ENCODE measurements at places on chromosomes 2 and 18. TPM values are rescaled to one million over a fixed set of nuclear protein-coding genes. Genes with fewer than 3 reads are reported as not detected.

DNA sequence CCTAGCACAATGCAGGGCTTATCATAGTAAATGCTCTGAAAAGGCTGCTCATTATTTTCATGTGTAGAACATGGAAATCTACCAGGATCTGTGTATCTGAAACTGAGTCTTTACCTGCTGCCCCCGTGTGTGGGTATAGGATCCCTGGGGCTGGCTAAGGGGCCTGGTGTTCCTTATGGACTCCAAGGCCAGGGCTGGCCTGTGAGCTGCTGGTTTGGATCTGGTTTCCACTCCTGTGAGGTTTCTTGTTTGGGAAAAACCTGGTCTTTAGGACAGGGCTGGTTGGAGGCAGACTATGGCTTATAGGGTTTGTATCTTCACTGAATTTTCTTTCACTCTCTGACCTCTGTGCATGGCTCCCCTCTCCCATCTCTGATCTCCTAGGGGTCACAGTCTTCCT is 80.8 kb downstream of the DYSF start:
- no peak overlapping the region for H3K27ac ChIP-seq
- no peak for DNase-seq
- no peaks in the 10 kb centered on the region for H3K36me3 ChIP-seq
- no peaks in the 10 kb centered on the region for H3K4me1 ChIP-seq
- H3K27me3 ChIP-seq: peaks cover 18% of the 10 kb centered on the region

Gene MYO3B
- total RNA-seq: 7.1 TPM

GRCh38 chr2:120402067-120402433 is 56.1 kb downstream of the INHBB start:
- peaks cover 50% of the 10 kb centered on the region for H3K4me1 ChIP-seq
- DNase-seq: no peak
- no peak overlapping the region for H3K27ac ChIP-seq
- no peak overlapping the region for H3K4me3 ChIP-seq
- no peaks in the 10 kb centered on the region for H3K36me3 ChIP-seq

Gene MERTK
- 2.1 TPM for total RNA-seq

Gene SALL3
- total RNA-seq: not detected

- DNase-seq: no peak
- no peaks in the 10 kb centered on the region for H3K4me1 ChIP-seq
- no peak overlapping the region for H3K4me3 ChIP-seq
- no peak overlapping the region for H3K27ac ChIP-seq
- H3K27me3 ChIP-seq: no peaks in the 10 kb centered on the region
- no peaks in the 10 kb centered on the region for H3K36me3 ChIP-seq
Observed at GRCh38 chr2:149136111-149136510, 97.6 kb downstream of the LYPD6B start.

Gene TLX2
- not detected for total RNA-seq

Gene ST8SIA5
- total RNA-seq: 0.02 TPM

DNA sequence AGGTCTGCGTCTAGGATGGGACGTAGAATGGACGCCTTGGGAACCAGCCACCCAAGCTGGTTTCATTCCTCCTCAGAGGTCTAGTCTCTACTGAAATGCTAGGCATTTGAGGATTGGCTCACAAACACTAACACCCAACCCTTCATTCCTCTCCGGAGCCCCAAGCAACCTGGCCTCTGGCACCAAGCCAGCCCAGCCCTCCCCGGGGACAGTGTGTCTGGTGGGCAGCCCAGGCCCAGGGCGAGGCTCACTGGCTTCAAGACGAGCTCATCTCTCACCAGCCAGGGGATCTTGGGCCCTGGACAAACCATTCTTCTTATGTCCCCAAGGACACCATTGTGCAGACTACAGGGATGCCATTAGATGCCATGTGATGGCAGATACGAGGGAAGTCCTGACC is 182.5 kb downstream of the CTIF start:
- DNase-seq: no peak
- no peaks in the 10 kb centered on the region for H3K36me3 ChIP-seq
- no peaks in the 10 kb centered on the region for H3K4me1 ChIP-seq
- H3K4me3 ChIP-seq: no peak overlapping the region

DNA sequence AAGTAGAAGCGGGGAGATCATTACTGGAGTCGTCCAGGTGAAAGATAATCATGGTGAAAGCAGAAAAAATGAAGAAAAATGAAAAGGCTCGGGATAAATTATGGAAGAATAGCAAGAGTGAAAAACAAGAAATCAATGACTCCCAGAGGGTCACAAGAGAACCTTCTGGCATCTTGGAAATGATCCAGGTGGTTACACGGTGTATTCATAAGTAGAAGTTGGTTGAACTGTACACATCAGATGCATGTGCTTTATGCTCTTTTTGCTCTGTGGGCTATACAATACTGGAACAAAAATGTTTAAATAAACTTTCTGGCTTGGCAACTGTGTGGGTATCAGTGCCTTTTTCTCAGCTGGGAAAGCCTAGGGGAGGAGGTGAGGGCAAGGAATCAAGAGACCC is 348.9 kb downstream of the RND3 start:
- H3K4me1 ChIP-seq: peaks cover 86% of the 10 kb centered on the region
- no peak for DNase-seq
- peak overlapping the region; percentile 2 for H3K27ac ChIP-seq
- peaks cover 17% of the 10 kb centered on the region for H3K36me3 ChIP-seq
- H3K4me3 ChIP-seq: no peak overlapping the region

DNA sequence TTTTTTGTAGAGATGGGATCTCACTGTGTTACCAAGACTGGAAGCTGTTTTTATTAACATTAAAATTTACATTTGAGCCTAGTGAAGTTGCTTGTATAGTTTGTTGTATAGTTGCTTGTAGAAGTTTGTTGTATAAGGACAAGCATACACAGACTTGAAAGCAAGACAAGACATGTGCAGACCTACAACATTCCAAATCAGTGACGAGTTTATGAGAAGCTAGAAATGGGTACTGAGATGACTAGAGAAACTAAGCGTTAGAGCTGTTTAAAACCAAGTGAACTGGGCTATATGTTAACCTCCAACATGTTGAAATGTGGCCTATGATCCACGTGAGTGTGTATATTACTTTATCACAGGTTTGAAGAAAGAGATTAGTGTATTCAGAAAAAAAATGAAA is 39.1 kb downstream of the ABCB11 start:
- H3K36me3 ChIP-seq: peaks cover 5% of the 10 kb centered on the region
- no peak overlapping the region for H3K4me3 ChIP-seq

- no peaks in the 10 kb centered on the region for H3K27me3 ChIP-seq
- peak overlapping the region; percentile 57 for H3K27ac ChIP-seq
- peak; percentile 7 for DNase-seq
- peaks cover 22% of the 10 kb centered on the region for H3K4me1 ChIP-seq
Observed at GRCh38 chr18:67265464-67266245, 250.9 kb downstream of the DSEL start.

GRCh38 chr2:9877026-9877425 is 33.8 kb downstream of the TAF1B start:
- H3K27me3 ChIP-seq: no peaks in the 10 kb centered on the region
- no peaks in the 10 kb centered on the region for H3K4me1 ChIP-seq
- H3K4me3 ChIP-seq: no peak overlapping the region
- H3K27ac ChIP-seq: no peak overlapping the region

Gene EDAR
- not detected for total RNA-seq

DNA sequence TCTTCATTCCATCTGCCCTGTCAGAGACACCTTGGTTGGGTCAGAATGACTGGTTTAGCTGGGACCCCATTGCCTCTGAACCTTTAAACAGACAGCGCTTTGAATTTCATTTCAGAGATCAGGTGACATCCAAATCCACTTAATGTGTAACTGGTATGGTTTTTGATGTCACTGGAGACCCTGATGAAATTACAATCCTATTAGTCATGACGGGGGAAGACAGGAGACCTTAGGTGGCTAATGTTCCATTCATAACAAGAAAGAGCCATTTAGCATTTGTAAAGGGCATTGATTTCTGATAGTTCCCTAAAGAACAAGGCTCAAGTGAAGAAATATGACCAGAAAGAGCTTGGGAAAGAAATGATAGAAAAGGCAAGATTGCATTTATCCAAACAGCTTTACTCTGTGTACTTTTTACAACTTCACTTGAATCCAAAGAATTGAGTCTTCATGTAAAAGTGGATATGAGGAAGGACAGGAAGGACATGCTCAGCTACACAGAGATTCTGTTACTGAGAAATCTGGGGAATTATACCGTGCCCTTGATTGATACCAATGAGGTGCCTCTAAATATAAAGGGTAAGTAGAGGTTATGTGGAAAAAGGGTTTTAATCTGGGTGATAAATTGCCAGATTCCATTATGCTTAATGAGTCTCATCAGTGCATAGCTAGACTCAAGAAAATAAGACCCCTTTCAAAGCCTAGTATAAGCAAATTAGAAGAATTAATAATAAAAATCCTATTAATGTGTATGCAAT is 198.2 kb downstream of the NCKAP5 start:
- DNase-seq: no peak
- peaks cover 18% of the 10 kb centered on the region for H3K4me1 ChIP-seq
- peaks cover 29% of the 10 kb centered on the region for H3K27me3 ChIP-seq
- no peak overlapping the region for H3K4me3 ChIP-seq
- H3K36me3 ChIP-seq: no peaks in the 10 kb centered on the region
- H3K27ac ChIP-seq: peak overlapping the region; percentile 6

- H3K27me3 ChIP-seq: peaks cover 14% of the 10 kb centered on the region
- H3K36me3 ChIP-seq: no peaks in the 10 kb centered on the region
- H3K4me3 ChIP-seq: no peak overlapping the region
Observed at GRCh38 chr2:237558961-237559641, 7.3 kb upstream of the PRLH start.

DNA sequence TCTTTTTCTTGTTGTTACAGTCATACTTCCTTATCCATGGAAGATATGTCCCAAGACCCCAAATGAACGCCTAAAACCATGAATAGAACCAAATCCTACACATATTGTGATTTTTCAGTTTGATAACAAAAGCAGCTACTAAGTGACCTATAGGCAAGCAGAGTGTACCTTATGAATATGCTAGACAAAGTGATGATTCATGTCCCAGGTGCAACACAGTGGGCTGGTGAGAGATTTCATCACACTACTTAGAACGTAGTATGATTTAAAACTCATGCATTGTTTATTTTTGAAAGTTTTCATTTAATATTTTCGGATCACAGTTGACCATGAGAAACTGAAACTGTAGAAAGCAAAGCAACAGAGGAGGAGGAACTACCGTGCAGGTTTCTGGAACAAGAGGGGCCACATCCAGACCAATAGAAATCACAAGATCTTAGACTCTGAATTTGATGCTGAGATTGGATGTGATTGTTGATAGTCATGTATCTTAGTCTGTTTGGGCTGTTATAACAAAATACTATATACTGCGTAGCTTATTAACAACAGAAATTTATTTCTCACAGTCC is 470.8 kb upstream of the VRK2 start:
- H3K4me3 ChIP-seq: no peak overlapping the region
- H3K27me3 ChIP-seq: no peaks in the 10 kb centered on the region
- H3K36me3 ChIP-seq: no peaks in the 10 kb centered on the region
- H3K27ac ChIP-seq: no peak overlapping the region
- no peak for DNase-seq

- no peak for DNase-seq
- H3K27me3 ChIP-seq: no peaks in the 10 kb centered on the region
- no peaks in the 10 kb centered on the region for H3K4me1 ChIP-seq
- no peak overlapping the region for H3K4me3 ChIP-seq
- no peaks in the 10 kb centered on the region for H3K36me3 ChIP-seq
- H3K27ac ChIP-seq: no peak overlapping the region
Observed at GRCh38 chr2:181235683-181236459, 221.3 kb upstream of the ITGA4 start.

Gene POMC
- total RNA-seq: not detected

Gene ATP8B1
- 66.2 TPM for total RNA-seq

GRCh38 chr2:42979416-42979869 is 187.1 kb upstream of the HAAO start:
- peak overlapping the region; percentile 22 for H3K4me3 ChIP-seq
- peaks cover 24% of the 10 kb centered on the region for H3K36me3 ChIP-seq
- peak overlapping the region; percentile 75 for H3K27ac ChIP-seq
- H3K4me1 ChIP-seq: peaks cover 90% of the 10 kb centered on the region
- peak; percentile 88 for DNase-seq
- H3K27me3 ChIP-seq: no peaks in the 10 kb centered on the region

Gene LOXHD1
- total RNA-seq: not detected

Gene LONRF2
- total RNA-seq: 9.7 TPM

DNA sequence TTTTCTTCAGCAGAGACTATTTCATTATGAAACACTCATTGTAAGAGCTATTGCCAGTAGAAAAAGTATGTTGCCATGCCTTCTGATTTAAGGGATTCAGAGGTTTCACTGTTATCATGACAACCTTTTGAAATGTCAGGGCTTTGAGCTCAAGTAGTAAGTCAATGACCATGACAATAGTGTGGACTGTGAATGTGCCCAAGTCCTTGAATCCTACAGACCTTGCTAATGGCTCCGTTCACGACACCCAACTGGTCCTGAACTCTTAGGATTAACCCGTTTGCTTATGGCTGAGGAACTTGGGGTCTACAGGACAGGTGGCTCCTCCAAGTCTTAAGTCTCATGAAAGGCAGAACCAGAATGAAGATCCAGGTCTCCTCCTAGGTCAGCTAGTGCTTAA is 17.6 kb upstream of the KIDINS220 start:
- no peaks in the 10 kb centered on the region for H3K36me3 ChIP-seq
- H3K27me3 ChIP-seq: no peaks in the 10 kb centered on the region
- no peaks in the 10 kb centered on the region for H3K4me1 ChIP-seq
- DNase-seq: no peak
- H3K27ac ChIP-seq: no peak overlapping the region
- H3K4me3 ChIP-seq: no peak overlapping the region

DNA sequence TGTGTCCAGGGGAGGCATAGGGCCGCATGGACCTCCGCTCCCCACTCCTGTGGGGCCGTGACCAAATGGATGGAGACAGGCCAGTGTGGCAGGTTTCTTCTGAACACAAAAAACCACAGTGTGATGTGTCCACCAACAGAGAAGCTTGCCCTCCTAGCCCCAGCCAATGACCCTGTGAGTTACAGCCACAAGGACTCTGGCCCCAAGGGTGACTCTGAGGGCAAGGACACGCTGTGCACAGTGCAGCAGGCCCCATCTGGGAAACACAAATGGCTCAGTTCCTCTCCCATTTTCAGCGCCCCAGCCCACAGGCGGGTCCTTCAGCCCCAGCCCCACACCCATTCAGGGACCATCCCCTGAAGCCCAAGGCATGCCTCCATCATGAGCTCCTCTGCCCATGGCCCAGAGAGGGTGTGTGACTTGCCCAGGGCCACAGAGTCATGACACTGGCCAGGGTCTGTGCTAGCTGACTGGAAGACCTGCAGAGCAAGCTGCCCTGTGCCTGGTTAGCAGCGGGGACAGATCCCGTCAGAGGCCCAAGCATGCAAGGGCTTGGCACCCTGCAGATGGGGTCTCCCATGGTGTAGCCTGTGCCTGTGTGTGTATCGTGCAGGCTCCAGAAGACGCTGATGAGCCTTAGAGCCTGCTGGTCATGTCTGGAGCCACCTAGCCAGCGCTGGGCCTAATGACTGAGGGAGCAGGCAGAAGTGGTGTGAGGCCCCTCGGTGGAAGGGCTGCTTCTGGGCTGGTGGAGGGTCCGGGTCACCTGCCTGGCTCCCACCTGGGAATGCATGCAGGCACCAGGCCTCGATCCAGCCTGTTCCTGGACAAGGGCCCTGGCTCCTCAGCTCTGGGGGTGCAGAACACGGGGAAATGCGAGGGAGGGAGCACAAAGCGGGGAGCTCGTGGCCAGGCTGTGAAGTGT is 47.7 kb downstream of the HS6ST1 start:
- peaks cover 11% of the 10 kb centered on the region for H3K36me3 ChIP-seq
- no peak for DNase-seq
- no peaks in the 10 kb centered on the region for H3K27me3 ChIP-seq
- H3K4me1 ChIP-seq: no peaks in the 10 kb centered on the region

Gene ANAPC1
- total RNA-seq: 64.5 TPM

GRCh38 chr2:42052702-42053481 is 5.1 kb downstream of the PKDCC start:
- peaks cover 12% of the 10 kb centered on the region for H3K36me3 ChIP-seq
- no peak overlapping the region for H3K4me3 ChIP-seq
- peaks cover 40% of the 10 kb centered on the region for H3K4me1 ChIP-seq
- no peak overlapping the region for H3K27ac ChIP-seq
- DNase-seq: no peak
- H3K27me3 ChIP-seq: no peaks in the 10 kb centered on the region
